Muscle of leg (tissue), 16 donors: ENCODE measurements at places on chromosomes 7 and 10. TPM values are rescaled to one million over a fixed set of nuclear protein-coding genes. Genes with fewer than 3 reads are reported as not detected.

DNA sequence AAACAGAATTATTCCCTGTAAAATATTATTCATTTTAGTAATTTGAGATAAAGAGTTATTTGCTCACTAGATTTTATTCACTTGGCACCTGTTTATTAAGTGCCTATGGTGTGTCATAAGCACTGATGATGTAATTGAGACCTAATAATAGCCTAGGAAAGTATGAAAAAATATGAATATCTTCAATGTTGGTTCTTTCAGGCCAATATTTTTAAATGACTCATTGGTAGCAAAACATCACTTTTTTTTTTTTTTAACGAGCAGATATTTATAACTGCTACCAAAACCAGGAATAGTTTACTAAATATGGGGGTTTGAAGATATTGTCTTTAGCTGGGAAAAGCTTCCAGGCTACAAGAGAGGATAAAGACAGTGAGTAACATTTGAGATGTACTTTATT lies 228.0 kb downstream of the PRKG1 start:
- DNase-seq, result peak; percentile 40
- H3K27ac ChIP-seq, result peak overlapping the region; percentile 59
- no peaks in the 10 kb centered on the region for H3K27me3 ChIP-seq
- H3K36me3 ChIP-seq, result no peaks in the 10 kb centered on the region

- H3K36me3 ChIP-seq, result no peaks in the 10 kb centered on the region
- no peak overlapping the region for H3K4me3 ChIP-seq
- DNase-seq, result no peak
- no peak overlapping the region for H3K27ac ChIP-seq
Measured at GRCh38 chr10:30607814-30608213, 21.7 kb downstream of the LYZL2 start.

GRCh38 chr7:66921396-66921917 lies 432 bp downstream of the TMEM248 start:
- H3K4me3 ChIP-seq, result peak overlapping the region; percentile 60
- H3K4me1 ChIP-seq, result peaks cover 24% of the 10 kb centered on the region
- H3K27ac ChIP-seq, result peak overlapping the region; percentile 73
- no peaks in the 10 kb centered on the region for H3K27me3 ChIP-seq

DNA sequence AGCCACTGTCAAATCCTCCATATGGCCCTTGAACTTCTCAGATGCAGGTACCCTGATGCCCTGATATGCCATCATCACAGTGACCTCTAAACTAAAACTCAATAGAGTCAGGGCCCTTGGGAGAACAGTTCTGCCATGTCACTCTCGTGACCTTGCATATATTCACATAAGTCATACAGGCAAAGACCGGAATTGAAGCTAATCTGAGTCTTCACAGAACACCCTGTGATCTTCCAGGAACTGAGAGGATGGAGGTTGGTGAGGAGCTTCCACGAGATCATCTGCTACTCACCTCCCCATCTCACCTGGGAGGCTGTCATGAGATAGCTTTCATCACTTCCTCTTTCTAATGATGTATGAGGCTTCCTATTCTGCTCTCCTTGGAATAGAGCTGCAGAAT lies 228.7 kb upstream of the CCDC6 start:
- no peak overlapping the region for H3K27ac ChIP-seq
- H3K27me3 ChIP-seq, result no peaks in the 10 kb centered on the region
- H3K4me3 ChIP-seq, result no peak overlapping the region
- DNase-seq, result no peak
- H3K4me1 ChIP-seq, result no peaks in the 10 kb centered on the region

GRCh38 chr10:60921633-60922032 lies 22.4 kb downstream of the RHOBTB1 start:
- DNase-seq, result no peak
- no peak overlapping the region for H3K4me3 ChIP-seq
- no peak overlapping the region for H3K27ac ChIP-seq
- no peaks in the 10 kb centered on the region for H3K27me3 ChIP-seq
- H3K4me1 ChIP-seq, result peaks cover 3% of the 10 kb centered on the region
- peaks cover 3% of the 10 kb centered on the region for H3K36me3 ChIP-seq

DNA sequence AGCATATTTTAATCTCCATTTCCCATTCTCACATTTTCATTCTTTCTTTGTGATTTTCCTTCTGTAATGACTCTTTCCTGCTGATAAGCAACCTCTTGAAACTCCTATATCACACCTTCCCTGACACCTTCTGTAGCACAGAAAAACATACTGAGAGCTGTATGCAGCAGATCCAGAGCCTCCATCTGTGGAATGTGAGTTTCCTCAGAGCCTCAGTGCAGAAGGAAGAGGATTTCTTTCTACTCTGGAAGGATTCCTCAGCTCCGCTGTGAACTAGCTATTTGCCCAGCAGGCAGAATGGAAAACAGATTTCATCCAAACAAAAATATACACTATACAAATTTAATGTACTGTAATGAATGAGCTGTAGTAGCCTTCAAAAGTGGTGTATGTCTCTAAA lies 841.3 kb upstream of the ZWINT start:
- no peak overlapping the region for H3K27ac ChIP-seq
- no peaks in the 10 kb centered on the region for H3K36me3 ChIP-seq
- no peak for DNase-seq
- H3K4me3 ChIP-seq, result no peak overlapping the region
- H3K27me3 ChIP-seq, result no peaks in the 10 kb centered on the region

GRCh38 chr7:101018271-101019167 lies 1.4 kb upstream of the MUC17 start:
- peaks cover 10% of the 10 kb centered on the region for H3K4me1 ChIP-seq
- peaks cover 12% of the 10 kb centered on the region for H3K27me3 ChIP-seq
- peak; percentile 58 for DNase-seq

- no peaks in the 10 kb centered on the region for H3K27me3 ChIP-seq
- no peak overlapping the region for H3K4me3 ChIP-seq
- peaks cover 3% of the 10 kb centered on the region for H3K4me1 ChIP-seq
- no peak overlapping the region for H3K27ac ChIP-seq
Measured at GRCh38 chr10:63504145-63504881, 16.9 kb upstream of the REEP3 start.

DNA sequence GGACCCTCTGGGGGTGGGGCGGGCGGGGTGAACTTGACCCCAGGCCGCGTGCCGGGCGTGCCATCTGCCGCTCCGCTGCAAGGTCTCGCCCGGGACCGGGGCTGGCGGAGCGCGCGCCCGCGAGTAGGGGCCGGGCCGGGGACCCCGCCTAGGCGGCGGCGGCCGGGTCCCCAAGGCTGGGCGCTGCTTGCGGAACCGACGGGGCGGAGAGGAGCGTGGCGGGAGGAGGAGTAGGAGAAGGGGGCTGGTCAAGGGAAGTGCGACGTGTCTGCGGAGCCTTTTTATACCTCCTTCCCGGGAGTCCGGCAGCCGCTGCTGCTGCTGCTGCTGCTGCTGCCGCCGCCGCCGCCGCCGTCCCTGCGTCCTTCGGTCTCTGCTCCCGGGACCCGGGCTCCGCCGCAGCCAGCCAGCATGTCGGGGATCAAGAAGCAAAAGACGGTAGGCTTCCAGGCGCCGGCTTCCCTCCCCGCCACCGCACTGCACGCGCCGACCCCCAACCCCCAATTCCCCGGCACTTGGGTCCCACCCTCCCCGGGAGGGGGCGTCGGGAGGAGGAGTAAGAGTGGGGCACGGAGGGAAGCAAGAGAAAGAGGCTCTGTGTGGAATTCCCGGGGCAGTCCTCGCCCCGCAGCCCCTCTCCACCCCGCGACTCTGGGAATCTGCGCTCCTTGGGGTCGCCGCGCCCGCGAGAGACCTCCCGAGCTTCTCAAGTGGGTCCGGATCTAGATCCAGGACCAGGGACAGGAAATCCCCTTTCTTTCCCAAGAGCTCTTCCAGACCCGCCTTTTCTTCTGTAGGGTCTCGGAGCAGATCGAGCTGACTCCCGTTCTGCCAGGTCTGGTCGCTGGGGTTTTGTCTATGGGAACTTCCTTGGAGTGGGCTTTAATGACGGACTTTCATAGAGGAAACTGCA lies at the start of gene PAPSS2:
Gene PAPSS2, plus strand, starts transcription at position 308 of the 913 bp plus-strand sequence. Its CDS starts 104 bp downstream, at position 412.
- H3K36me3 ChIP-seq, result no peaks in the 10 kb centered on the region
- peaks cover 9% of the 10 kb centered on the region for H3K4me1 ChIP-seq
- peaks cover 10% of the 10 kb centered on the region for H3K27me3 ChIP-seq
- peak within 1 kb of the TSS; percentile 63 for H3K4me3 ChIP-seq
- DNase-seq, result peak; percentile 86

DNA sequence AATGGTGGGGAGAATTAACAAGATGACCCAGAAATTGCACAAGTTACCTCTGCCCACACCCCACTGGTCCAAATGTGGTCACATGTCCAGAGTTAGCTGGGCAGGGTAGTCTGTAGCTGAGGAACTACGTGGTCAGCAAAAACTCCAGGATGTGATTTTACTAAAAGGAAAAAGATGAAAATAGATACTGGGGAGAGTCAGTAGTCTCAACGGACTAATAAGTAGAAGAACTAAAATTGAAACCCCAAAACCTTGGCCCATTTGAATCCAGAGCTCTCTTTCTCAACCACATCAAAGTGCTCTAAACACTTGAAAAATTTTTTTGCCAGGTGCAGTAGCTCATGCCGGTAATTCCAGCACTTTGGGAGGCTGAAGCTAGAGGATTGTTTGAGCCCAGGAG lies 146.3 kb downstream of the SKIDA1 start:
- H3K36me3 ChIP-seq, result no peaks in the 10 kb centered on the region
- no peaks in the 10 kb centered on the region for H3K27me3 ChIP-seq
- H3K27ac ChIP-seq, result no peak overlapping the region
- no peaks in the 10 kb centered on the region for H3K4me1 ChIP-seq

GRCh38 chr7:19307554-19307953 lies 162.3 kb upstream of the FERD3L start:
- H3K4me1 ChIP-seq, result no peaks in the 10 kb centered on the region
- no peak overlapping the region for H3K27ac ChIP-seq
- H3K27me3 ChIP-seq, result no peaks in the 10 kb centered on the region
- no peaks in the 10 kb centered on the region for H3K36me3 ChIP-seq

Gene STX1A
- total RNA-seq, result 10.4 TPM

Gene DYNC1I1
- 0.53 TPM for total RNA-seq

Gene MMP21
- total RNA-seq, result 0.18 TPM
